AG08396 (cell line): ENCODE measurements at places on chromosomes 4 and X.

DNA sequence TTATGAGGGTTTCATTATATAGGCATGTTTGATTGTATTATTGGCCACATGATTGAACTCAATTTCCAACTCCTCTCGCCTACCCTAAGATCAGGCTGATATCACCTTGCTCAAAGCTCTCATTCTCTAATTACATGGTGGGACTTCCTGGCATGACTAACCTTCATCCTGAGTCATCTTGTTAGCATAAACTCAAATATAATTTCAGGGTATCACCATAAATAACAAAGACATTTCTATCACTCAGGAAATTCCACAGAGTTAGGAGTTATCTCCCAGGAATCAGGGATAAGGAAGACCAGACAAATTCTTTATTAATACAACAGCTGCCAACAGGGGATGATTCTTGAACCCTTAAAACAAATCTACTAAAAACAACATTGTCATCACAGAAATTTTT, 90.7 kb downstream of the NDST3 start:
- DNase-seq, result no peak

- peak; percentile 46 for DNase-seq
Measured at GRCh38 chr4:25938787-25939186, 24.8 kb downstream of the SMIM20 start.

GRCh38 chr4:186727169-186727976, 3.7 kb upstream of the FAT1 start:
- no peak for DNase-seq

DNA sequence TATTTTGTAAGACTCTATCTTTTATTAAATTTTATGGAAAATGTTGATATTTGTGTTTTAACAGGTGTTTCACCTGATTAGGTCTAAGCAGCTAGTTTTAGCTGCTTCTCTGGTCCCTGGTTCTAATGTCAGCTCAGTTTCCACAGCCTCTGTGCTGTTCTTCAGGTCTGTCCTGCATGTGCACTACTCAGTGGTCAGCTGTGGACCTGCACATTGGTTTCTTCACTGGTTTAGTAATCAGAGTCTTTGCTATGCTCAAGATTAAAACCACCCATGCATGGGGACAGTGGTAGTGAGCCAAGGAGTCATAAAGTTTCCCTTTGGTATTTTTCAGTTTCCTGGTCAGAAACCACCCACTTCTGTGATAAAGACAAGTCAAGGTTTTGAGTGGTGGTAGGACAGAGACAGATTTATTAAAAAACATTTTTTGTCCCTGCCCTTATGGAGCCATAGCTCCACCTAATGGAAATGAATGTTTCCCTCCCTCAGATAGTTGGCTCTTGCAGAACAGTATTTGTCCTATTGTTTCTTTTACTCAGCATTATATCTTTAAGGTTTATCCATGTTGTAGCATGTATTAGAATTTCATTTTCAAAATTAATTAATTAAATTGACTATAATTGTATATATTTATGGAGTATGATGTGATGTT, 36.8 kb upstream of the VBP1 start:
- no peak for DNase-seq

GRCh38 chrX:44433556-44433955, 90.1 kb upstream of the EFHC2 start:
- DNase-seq, result no peak

- DNase-seq, result no peak
Measured at GRCh38 chrX:52138830-52139544, 45.7 kb upstream of the MAGED4 start.

DNA sequence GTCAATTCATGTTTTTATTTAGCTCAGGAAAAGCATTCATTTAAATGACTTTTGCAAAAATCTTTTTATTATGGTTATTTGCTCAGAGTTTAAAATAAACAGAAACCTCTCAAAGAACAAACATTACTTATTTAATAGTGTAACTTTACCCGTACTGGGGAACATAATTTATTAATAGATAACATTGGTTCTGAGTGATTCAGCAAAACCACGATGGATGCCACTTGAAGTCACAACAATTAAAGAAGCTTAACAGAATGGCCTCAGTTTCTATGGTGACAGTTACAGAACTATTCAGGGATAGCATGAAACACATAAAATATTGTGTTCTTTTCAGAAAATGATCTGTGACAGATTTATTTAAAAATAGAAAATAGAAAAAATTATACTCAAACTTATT, 368.7 kb downstream of the CCSER1 start:
- no peak for DNase-seq
